ENCODE measurements at places on chromosomes 6 and 20.

DNA sequence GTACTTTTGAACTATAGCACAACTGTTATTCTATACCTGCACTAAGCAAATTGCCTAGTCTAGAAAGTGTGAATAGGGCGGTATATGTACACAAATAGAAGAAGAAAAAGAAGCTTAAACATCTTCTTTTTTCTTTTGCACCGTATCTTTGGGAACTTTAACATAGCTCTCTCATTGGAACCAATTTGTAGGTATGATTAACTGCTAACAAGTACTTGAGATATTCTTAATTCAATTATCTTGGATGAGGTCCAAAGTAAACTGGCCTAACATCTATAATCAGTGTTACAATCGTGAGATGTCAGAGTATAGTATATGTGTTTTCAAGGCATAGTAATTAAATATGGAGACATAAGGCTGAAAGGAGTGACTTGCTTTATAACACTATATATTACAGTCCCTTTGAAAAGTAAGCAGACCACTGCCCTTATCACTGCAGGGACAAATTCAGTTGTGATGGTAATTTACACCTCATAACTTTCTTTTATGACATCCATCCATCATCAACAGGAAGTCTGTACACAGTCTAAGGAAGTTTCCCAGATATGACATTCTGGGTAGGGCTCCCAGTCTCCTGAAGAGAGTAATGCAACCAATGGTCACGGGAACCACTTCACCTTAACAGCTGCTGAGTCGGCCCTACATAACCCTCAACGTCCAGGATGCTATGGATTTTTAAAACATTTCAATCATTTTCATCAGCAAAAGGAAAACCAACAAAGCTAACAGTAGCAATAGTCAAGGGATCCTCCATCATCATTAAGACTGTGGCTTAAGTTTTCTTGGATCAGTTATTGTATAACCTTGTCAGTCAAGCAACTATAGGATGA lies 37.6 kb downstream of the NKAIN2 start:
- DNase-seq: no peak

- DNase-seq: no peak
Observed at GRCh38 chr6:156282087-156282486, 495.1 kb upstream of the ARID1B start.

DNA sequence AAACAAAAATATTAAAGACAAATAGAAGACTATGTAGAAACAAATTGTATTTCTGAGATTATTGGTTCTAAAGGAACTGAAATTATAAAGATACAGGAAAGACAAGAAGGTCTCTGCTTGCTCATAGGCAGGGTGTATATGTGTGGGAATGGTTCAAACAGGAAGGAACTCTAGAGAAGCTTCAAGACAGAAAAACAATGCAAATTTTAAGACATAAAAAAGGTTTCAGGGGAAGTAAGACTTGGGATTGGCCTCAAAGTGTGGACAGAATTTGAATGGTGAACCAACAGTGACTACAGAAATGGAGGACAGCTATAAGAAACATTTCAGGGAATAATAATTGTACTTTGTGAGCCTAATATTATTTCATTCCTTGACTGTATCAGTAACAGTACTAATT lies 50.3 kb downstream of the OR2B2 start:
- no peak for DNase-seq

DNA sequence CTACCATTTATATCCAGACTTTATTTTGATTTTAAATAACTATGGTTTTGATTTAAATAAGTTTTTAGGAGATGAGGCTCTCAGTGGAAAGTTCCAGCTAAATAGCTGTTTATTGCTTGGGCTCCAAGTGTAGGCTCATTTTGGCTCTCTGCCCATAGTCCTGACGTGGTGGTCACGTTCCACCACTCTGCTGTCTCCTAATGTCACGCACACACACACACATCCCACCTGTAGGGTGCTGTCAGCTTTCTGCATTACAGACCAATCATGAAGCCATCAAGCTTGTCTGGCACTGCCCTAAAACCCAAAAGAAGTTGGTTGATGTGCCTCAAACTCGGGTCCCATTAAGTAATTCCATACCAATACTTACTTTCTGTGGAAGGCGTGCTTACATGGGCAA lies 45.4 kb downstream of the PANK2 start:
- DNase-seq: no peak

DNA sequence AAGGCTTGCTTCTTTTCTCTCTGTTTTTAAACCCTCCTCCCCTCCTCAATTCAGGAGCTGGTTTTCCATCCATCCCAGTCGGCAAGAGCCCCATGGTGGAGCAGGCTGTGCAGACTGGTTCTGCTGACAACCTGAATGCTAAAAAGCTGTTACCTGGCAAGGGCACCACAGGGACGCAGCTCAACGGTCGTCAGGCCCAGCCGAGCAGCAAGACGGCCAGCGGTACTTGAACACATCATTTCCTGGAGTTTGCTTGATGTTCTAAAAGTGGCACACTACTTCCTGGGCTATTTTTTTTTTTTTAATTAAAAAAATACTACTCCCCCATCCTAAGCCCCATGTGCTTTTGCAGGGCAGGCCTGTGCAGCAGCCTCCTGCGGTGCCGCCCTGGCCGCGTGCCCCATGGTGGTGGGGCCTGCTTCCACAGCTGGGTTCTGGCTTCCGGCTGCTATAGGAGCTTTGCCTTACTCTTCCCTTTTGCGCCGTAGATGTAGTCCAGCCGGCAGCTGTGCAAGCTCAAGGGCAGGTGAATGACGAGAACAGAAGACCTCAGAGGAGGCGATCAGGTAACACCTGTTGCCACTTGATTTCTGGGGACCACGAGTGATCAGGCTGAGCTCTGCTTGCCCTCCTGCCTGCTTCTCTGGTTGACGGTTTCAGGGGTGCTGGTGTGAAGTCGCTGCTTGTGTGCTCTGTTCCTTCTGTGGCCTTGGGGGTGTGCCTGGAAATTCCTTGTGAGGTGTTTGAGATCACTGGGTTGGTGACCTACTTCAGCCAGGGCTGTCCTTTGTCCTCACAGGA lies 7.7 kb downstream of the LSM14B start:
- DNase-seq: no peak

GRCh38 chr20:35888657-35889056 lies 65.6 kb downstream of the SCAND1 start:
- no peak for DNase-seq

DNA sequence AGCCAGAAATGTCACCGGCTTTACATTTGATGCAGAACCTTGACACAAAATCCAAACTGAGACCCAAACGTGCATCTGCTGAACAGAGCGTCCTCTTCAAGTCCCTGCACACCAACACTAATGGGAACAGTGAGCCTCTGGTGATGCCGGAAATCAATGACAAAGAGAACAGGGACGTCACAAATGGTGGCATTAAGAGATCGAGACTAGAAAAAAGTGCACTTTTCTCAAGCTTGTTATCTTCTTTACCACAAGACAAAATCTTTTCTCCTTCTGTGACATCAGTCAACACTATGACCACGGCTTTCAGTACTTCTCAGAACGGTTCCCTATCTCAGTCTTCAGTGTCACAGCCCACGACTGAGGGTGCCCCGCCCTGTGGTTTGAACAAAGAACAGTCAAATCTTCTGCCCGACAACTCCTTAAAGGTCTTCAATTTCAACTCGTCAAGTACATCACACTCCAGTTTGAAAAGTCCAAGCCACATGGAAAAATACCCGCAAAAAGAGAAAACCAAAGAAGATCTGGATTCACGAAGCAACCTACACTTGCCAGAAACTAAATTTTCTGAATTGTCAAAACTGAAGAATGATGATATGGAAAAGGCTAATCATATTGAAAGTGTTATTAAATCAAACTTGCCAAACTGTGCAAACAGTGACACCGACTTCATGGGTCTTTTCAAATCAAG lies 108.4 kb downstream of the RTN4IP1 start:
- no peak for DNase-seq

GRCh38 chr20:36149469-36149868 lies 5.1 kb upstream of the EPB41L1 start:
- DNase-seq: no peak

GRCh38 chr6:12504325-12504966 lies 212.1 kb upstream of the PHACTR1 start:
- DNase-seq: no peak

- DNase-seq: no peak
Observed at GRCh38 chr6:35096129-35096862, 44.8 kb downstream of the TCP11 start.

DNA sequence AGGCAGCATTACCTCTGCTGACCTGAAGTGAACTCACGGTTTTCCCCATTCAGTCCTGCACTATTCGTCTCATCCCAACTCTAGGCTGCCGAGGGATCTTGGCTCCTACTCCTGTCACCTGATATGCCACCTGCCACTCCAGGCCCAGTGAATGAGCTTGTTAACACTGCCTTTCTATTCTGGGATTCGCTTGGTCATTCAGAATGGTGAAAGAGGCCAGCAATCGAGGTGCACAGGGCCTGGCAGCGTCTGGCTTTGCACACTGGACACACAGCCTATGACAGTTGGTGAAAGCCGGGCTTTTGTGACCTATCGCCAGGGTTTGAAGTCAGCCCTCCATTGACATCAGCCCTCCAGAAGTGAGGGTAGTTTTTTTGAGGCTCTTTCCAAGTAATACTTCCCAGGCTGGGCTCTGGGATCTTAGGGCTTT lies 59.3 kb upstream of the MYL9 start:
- DNase-seq: no peak

GRCh38 chr20:62876501-62876901 lies 14.9 kb upstream of the TCFL5 start:
- DNase-seq: no peak

GRCh38 chr6:25411316-25411950 lies 132.3 kb downstream of the CARMIL1 start:
- no peak for DNase-seq

DNA sequence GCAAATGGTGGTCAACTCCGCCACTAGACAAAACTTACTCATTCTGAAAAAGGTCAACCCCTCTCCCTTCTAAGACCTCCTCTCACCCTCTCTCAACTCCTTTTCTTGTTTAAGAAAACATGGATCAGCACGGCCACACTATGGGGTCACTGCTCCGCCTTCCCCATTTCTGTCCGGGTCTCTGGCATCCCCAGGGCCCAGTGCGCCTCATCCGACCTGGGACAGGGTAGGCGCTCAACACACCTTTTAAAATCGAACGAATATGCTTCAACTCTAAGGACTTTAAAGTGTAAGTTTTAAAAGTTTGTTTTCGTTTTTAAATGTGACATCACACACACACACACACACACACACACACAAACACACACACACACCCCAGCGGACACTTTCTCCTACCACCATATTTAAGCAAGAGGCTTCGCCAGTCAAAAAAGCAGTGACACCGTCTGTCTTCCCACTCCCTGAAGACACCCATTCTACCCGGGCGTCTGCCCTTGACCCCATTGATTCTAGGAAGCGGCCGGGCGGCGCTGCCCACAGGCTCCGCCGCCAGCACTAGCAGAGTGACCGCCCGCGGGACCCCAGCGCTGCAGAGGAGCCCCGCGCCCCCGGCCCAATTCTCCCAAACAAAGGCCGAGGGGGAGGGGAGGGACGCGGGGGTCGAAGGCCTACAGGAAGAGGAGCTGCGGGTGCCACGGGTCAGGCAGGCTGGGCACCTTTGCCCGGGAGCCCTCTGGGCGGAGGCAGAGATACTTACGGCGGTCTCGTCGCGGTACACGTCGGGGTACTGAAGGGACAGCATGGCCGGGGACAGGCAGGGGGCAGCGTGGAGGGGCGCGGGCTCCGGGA lies 568 bp downstream of the PREP start:
- DNase-seq: no peak

- no peak for DNase-seq
Observed at GRCh38 chr20:57996465-57996864, 232.0 kb downstream of the ANKRD60 start.

All from H1 (cell line).